ENCODE measurements at places on chromosomes 1 and 21.

DNA sequence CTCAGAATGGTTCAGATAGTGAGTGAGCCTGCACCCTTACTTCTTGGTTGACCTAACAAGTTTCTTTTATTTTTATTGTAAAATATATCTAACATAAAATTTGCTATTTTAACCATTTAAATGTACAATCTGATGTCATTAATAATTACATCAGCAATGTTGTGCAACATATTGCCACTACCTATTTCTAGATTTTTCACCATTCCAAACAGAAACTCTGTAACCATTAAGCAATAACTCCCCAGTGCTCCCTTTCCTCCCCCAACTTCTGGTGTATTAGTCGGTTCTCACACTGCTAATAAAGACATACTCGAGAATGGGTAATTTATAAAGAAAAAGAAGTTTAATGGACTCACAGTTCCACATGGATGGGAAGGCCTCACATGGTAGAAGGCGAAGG, 76.2 kb upstream of the TENT5C start:
- no peak for DNase-seq

DNA sequence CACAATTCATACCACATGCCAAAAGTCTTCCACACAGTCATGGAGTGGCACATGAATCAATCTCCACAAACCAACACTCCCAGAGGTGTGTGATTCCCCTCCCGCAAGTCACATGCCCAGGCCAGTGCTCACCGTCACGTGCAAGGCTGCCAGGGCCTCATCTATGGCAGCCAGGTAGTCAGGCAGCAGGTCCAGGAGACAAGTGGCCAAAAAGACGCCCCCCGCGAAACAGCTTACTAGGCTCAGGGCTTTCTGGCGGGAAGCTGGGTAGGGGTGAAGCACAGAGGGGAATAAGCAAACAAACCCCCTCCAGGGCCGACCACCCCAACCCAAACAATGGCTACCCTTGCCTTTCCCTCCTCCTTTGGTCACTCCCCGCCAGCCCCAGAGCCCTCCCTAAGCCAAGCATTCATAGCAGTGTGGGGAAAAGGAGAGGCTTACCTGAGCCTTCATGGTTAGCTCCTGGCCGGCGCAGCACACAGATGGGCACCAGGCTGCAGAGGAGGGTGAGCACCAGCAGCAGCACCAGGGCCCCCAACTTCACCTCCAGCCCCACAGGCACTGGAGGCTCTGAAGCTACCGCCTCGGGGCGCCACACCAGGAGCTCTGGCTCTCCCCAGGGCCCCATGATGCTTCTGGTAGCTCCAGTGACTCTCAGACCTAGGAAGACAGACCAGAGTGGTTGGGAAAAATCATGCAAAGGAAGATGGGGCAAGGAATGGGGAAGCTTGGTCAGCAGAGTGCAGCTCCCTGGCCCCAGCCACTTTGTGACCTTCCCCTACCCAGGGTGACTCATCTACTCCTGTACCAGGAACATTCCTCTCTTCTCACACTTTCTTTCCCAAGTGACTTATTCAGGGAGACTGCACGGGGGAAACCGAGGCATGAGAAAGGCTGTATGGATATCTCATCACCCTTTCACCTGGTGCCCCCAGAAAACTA, 978 bp downstream of the SLC39A1 start:
- no peak for DNase-seq

GRCh38 chr1:185861630-185862029, 127.4 kb downstream of the HMCN1 start:
- no peak for DNase-seq

- no peak for DNase-seq
Measured at GRCh38 chr1:236835491-236835890, 40.4 kb downstream of the MTR start.

Measured in stimulated activated CD8-positive, alpha-beta memory T cell treated with anti-CD3 and anti-CD28 coated beads, Interleukin-7, amount 100 ng/mL, for 1 hour (primary cell).